ENCODE measurements at places on chromosomes 16 and 17.

GRCh38 chr16:85378145-85379040, 234.7 kb upstream of the GSE1 start:
- DNase-seq, result no peak

- DNase-seq, result no peak
Measured at GRCh38 chr16:64858076-64858475, 263.8 kb downstream of the CDH11 start.

DNA sequence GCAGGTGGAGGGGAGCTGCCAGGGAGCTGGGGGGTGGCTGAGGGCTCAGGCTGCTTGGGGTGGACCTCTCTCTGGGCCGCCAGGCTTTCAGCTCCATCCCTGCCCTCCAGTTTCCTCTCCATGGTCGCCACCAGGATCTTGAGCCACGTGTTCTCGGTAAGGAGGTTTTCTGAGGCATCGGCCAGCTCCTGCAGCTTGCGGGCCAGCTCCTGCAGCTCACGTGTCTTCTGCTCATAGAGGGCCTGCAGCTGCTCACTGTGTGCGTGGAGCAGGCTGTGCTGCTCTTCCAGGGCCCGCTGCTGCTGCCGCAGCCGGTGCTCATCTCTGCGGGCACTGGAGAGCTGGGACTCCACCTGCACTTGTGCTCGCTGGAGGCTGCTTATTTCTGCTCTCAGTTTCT, 11.0 kb downstream of the SNN start:
- DNase-seq, result no peak

DNA sequence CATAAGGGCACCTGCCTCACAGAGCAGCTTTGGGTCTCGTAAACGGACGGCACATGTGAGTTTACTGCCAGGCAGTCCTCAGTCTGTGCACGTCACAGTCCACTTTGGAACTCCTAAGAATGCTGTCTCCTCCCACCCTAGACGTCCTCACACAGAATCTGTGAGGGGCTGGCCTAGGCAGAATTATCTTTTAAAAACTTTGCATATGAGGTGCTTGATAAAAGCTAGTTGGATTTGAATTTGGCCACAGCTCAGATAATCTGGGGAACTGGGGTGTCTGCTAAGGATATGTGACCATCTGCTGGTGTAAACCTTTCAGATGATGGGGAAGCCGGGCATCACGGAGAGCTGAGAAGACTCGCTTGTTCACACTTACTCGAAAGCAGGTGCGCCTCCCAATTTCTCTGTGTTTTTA, 64.4 kb downstream of the METRNL start:
- DNase-seq, result no peak

GRCh38 chr16:51337662-51338061, 186.6 kb upstream of the SALL1 start:
- no peak for DNase-seq

Measured in GM18507 (cell line).